ENCODE measurements at places on chromosomes 16 and 17.

- peaks cover 22% of the 10 kb centered on the region for H3K27me3 ChIP-seq
- H3K4me3 ChIP-seq, result no peak overlapping the region
- DNase-seq, result no peak
- H3K27ac ChIP-seq, result no peak overlapping the region
Observed at GRCh38 chr17:9037736-9038135, 16.4 kb downstream of the NTN1 start.

DNA sequence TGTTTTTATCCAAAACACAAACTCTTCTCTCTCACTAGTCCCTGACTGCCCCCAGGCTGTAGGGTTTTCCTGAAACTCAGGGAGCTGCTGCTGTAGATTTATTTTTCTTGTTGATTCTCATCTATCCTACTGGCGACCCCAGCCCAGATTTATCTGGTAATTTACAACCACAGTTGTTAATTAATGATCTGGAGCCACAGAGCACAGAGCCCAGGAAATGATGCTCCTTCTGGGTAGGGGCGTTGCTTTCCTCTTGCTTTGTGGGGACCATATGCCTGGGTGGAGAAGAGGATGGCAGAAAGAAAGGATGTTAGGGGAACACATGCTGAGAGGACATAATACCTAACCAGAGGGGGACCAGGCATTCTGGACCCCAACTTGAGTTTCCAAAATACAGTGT lies 7.4 kb upstream of the ETV4 start:
- H3K27me3 ChIP-seq, result peaks cover 48% of the 10 kb centered on the region
- DNase-seq, result no peak
- H3K27ac ChIP-seq, result no peak overlapping the region
- H3K4me1 ChIP-seq, result peaks cover 5% of the 10 kb centered on the region

DNA sequence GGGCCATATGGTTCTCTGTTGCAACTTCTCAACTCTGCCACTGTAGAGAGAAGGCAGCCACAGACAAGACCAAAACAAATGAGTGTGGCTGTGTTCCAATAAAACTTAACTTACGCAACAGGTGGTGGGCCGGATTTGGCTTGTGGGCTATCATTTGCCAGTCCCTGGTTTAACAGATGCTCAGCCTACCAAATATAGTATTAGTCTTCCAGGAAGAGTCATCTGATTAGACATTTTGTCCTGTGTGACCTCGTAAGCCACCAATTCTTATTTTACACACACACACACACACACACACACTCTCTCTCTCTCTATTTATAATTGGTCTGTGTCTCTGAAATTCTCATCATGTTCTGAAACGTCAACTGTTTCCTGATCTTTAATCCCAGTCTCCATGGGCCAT lies 245.9 kb downstream of the XYLT1 start:
- no peak overlapping the region for H3K4me3 ChIP-seq
- H3K36me3 ChIP-seq, result peaks cover 15% of the 10 kb centered on the region
- H3K4me1 ChIP-seq, result peaks cover 33% of the 10 kb centered on the region
- H3K27me3 ChIP-seq, result no peaks in the 10 kb centered on the region
- peak; percentile 83 for DNase-seq

- peak; percentile 87 for DNase-seq
- peaks cover 9% of the 10 kb centered on the region for H3K27me3 ChIP-seq
- peak within 1 kb of the TSS; percentile 90 for H3K4me3 ChIP-seq
- H3K36me3 ChIP-seq, result no peaks in the 10 kb centered on the region
Observed at GRCh38 chr16:56657555-56658326, at the start of gene MT1F. MT1F (plus strand) TSS chr16:56657959; CDS start chr16:56658059, 100 bp downstream.

DNA sequence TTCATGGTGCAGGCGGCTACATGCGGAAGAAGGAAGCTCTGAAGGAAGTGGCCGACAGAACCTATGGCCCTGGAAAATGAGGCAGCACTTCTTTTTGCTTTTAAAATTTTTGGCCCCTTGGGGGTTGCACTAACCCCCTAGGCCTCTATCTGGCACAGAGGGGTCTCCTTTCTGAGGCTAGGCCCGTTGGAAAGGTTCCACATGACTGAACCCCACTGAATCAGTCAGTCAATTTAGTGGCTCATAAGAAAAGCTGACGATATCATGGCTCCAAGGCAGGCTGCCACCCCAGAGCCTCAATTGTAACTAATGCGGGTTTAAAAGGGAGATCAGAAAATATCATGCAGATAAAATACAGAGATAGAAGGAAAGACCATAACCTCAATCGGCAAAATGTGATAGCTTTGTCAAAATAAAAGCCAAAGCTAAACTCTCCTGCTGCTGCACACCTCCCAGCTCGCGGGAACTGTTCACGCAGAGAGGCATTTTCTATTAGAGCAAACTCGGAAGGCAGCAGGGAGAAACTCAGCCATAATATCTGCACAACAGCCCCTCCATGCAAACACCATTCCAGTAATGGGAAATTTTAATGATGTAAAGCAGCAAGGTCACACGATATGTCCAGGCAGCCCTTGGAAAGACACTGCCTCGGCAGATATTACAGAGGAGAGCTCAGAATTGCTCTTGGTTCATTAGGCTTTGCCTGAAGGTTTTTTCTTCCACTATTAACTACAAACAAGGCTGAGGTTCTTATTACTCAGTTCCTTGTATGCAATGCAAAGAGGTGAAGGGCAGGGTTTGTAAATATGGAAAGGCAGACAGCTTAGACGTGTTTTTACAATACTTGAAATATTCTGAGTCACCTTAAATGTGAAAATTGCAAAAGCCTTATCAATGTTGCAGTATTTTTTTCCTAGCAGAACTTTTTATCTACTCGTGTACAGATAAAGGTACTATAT lies 200.4 kb upstream of the PMFBP1 start:
- no peak overlapping the region for H3K4me3 ChIP-seq
- no peaks in the 10 kb centered on the region for H3K27me3 ChIP-seq
- no peaks in the 10 kb centered on the region for H3K4me1 ChIP-seq
- no peak for DNase-seq
- H3K27ac ChIP-seq, result no peak overlapping the region

- H3K27ac ChIP-seq, result peak overlapping the region; percentile 1
- no peaks in the 10 kb centered on the region for H3K36me3 ChIP-seq
- H3K27me3 ChIP-seq, result no peaks in the 10 kb centered on the region
- no peak overlapping the region for H3K4me3 ChIP-seq
- peak; percentile 46 for DNase-seq
Observed at GRCh38 chr16:12500771-12501170, 302.9 kb downstream of the CPPED1 start.

DNA sequence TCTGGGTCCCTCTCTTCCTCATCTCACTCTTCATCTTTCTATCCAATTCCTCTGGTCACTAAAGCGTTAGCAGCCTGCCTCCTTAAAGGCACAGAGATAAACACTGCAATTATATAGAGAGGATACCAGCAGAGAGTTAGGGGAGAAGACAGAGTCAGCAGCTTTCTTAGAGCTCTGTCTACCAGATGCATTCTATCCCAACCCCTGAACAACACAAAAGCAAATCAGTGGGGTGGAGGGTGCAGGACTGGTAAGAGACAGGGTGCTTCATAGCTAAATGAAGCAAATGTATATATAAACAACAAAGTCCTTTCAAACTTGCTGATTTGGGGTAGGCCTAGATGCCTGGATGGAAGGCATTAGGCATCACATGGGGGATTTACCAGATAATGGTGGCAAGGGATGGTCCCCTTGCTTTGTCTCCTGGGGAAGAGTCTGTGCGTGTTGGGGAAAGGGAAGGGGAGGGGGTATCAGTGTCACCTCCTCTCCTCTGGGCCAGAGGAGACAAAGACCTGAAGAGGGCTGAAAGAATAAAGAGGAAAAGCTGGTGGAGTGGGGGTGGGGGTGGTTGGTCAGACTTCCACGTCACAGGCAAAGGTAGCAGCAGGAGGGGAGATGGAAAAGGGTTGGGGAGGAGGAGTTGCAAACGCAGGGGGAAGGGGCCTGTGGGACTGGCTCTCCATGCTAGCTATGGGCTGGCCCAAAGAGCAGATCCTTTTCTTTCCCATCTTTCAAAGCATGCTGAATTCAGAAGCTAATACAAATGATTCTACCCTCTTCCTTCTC lies 12.0 kb downstream of the HOXB4 start:
- no peak overlapping the region for H3K27ac ChIP-seq
- H3K27me3 ChIP-seq, result peaks cover 4% of the 10 kb centered on the region
- peaks cover 1% of the 10 kb centered on the region for H3K36me3 ChIP-seq
- DNase-seq, result no peak
- peaks cover 13% of the 10 kb centered on the region for H3K4me1 ChIP-seq
- no peak overlapping the region for H3K4me3 ChIP-seq

DNA sequence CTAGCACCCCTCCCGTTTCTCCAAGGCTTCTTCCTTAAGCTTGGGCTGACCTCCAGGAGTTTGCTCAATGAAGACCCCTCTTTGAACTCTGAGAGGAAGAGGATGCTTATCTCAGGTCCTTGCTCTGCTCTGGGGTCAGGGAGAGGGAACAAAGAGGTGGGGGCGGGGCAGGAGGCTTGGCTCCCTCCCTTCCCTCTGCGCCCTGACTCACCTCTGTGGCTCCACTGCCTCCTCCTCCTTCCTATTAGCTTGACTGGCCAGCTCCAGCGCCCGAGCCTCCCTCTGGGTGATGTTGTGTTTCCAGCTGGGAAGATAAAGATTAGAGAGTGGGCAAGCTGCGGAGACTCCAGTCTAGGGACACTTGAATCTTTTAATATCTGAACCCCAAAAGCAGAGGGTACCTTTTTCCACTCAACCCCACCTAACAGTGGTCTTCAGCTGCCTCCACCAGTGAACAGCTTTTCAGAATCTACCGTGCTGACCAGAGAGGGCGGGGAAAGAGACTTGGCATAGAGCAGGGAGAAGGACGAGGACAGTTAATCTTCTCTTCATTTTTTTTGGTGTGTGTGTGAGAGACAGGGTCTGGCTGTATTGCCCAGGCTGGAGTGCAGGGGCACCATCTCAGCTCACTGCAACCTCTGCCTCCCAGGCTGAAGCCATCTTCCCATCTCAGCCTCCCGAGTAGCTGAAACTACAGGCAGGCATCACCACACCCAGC lies 6.7 kb downstream of the GIP start:
- H3K4me3 ChIP-seq, result no peak overlapping the region
- H3K27me3 ChIP-seq, result peaks cover 34% of the 10 kb centered on the region
- no peaks in the 10 kb centered on the region for H3K36me3 ChIP-seq
- no peak for DNase-seq
- no peak overlapping the region for H3K27ac ChIP-seq

DNA sequence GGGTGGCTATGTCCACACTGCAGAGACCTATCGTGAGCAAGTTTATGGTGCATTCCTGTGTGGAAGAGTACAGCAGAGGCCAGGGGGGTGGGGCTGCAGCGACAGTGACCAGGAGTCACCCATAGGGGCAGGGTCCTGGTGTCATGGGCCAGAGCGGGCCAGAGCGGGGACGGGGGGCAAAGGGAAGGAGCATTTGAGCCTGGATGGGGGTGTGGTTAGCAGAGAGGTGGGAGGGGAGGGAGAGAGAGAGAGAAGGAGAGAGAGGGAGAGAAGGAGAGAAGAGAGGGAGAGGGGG lies 17.8 kb downstream of the JPH3 start:
- H3K4me1 ChIP-seq, result no peaks in the 10 kb centered on the region
- no peak overlapping the region for H3K4me3 ChIP-seq
- no peak for DNase-seq
- no peaks in the 10 kb centered on the region for H3K27me3 ChIP-seq

DNA sequence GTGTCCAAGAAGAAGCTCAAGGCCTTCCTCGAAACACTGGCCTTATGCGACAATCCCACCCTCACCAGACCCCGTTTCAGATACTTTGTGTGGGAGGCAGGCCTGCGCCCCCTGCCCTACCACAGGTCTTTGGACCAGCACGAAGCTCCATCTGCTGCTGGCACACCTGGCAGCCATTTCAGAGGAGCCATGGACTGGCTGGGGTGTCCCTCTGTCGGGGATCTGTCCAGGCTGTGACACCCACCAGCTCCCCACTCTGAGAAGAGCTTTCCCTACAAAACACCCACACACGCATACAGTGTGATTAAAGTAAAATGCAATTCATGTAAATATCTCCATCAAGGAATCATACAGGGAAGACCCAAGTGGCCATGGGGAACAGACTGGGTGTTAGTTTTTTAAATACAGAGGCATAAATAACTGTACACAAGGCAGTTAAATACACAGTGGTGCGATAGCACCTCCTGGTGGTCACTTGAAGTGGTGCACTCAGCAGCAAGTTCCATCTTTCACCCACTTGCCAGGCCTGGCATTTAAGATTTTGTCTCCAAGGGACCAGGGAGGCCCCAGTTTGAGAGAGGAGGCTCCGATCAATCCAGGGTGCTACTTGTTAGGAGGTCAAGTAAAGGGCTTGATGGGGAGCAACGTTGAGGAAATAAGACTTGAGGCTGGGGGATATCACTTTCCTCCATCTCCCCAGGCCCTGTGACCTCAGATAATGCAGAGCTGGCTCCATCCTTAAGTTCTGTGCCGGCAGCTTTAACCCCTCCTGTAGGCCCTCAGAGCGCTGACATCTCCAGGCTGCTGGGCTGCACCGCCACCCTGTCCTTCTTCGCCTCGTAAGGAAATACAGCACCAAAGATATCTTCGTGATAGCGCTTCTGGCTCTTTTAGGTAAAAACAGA lies 43.6 kb downstream of the NOS2 start:
- no peak overlapping the region for H3K27ac ChIP-seq
- H3K27me3 ChIP-seq, result no peaks in the 10 kb centered on the region
- peak; percentile 72 for DNase-seq
- no peaks in the 10 kb centered on the region for H3K4me1 ChIP-seq
- H3K36me3 ChIP-seq, result no peaks in the 10 kb centered on the region

GRCh38 chr16:2476741-2477140 lies 1.8 kb downstream of the TBC1D24 start:
- peak overlapping the region; percentile 56 for H3K4me3 ChIP-seq
- H3K27me3 ChIP-seq, result peaks cover 16% of the 10 kb centered on the region

DNA sequence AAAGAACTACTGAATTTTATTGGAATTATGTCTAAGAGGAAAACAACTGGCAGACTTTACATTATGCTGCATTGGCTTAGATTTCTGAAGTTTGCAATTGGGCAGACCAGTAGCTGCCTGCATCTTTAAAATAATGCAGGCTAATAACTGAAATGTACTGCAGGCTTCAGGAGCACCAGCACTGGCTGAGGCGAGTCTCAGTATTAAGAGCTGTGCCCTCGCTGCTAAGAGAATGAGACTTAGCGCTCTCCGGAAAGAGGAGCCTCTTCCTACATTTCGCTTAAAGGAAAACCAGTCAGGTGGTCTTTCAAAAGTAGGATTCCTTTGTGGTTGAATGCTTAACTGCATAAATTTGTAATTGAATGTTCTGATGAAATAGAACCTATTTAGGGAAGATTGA lies 885 bp downstream of the CNTNAP4 start:
- no peaks in the 10 kb centered on the region for H3K4me1 ChIP-seq
- H3K4me3 ChIP-seq, result no peak overlapping the region
- no peaks in the 10 kb centered on the region for H3K27me3 ChIP-seq

DNA sequence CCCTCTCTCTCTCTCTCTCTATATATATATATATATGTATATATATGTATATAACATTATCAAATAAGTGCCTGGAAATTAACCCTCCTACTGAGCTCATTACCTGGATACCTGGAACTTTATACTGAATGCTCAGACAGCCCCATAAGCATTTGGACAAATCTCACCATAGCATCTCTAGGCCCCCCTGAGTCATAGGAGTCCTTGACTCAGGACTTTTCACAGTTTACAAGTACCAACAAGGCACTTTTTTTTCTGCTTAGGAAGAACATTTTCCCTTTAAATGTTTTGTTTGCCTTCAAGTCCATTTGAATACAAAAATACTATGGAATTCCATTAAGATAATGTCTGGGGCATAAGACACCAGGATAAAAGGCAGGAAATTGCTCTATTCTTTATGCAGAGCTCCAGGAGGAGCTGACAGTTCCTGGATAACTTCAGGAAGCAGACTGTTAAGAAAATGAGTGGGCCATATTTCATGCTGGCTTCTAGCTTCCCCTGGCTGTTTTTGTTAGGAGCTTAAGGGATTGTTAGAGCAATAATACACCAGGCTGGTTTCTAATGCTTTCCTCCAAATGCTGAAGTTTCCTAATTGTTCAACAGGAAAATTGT lies 171.7 kb upstream of the ASIC2 start:
- no peak for DNase-seq
- H3K4me3 ChIP-seq, result no peak overlapping the region
- no peaks in the 10 kb centered on the region for H3K4me1 ChIP-seq
- no peaks in the 10 kb centered on the region for H3K27me3 ChIP-seq
- H3K36me3 ChIP-seq, result no peaks in the 10 kb centered on the region
